ENCODE measurements at places on chromosomes 6 and 20.

DNA sequence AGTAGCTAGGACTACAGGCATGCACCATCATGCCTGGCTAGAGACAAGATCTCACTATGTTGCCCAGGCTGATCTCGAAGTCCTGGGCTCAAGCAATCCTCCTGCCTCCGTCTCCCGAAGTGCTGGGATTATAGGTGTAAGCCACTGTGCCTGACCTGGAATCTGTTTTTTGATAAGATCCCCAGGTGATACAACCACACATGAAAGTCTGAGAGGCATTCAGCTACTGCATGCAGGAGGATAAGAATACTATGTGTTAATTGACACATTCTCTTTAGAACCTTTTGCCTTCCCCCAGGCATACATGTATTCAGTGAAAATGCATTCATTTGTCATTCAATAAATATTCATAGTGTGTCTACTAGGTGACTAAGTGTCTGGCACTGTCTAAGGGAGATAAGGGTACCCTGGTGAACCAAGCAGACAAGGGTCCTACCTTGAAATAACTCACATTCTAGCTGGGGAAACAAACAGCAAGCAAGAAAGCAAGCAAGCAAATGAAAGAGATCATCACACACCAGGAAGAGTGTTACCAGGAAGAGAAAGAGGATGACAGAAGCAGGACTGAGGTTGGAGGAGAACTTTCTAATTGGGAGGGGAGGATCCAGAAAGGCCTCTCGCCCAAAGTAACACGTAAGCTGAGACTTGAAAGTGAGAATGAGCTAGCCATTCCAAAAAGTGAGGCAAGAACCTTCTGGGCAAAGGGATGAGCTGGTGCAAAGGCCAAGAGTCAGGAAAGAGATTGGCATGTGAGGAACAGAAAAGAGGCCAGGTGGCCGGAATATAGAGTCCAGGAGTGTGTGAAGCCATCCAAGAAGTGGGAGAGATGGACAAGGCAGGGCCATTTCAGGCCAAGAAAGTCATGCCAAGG lies 6.5 kb downstream of the GFOD1 start:
- no peaks in the 10 kb centered on the region for H3K27me3 ChIP-seq
- no peak for DNase-seq
- H3K4me1 ChIP-seq = peaks cover 68% of the 10 kb centered on the region

GRCh38 chr6:15623276-15624116 lies 39.3 kb downstream of the DTNBP1 start:
- peaks cover 4% of the 10 kb centered on the region for H3K36me3 ChIP-seq
- peak; percentile 38 for DNase-seq
- H3K4me3 ChIP-seq = no peak overlapping the region
- H3K27me3 ChIP-seq = no peaks in the 10 kb centered on the region
- H3K4me1 ChIP-seq = peaks cover 49% of the 10 kb centered on the region

- peak overlapping the region; percentile 1 for H3K27ac ChIP-seq
- peaks cover 7% of the 10 kb centered on the region for H3K36me3 ChIP-seq
- H3K4me1 ChIP-seq = peaks cover 27% of the 10 kb centered on the region
- no peaks in the 10 kb centered on the region for H3K27me3 ChIP-seq
- H3K4me3 ChIP-seq = no peak overlapping the region
Observed at GRCh38 chr6:71395731-71396409, 107.3 kb downstream of the OGFRL1 start.

- no peaks in the 10 kb centered on the region for H3K4me1 ChIP-seq
- H3K36me3 ChIP-seq = no peaks in the 10 kb centered on the region
- DNase-seq = no peak
Observed at GRCh38 chr6:11675601-11676000, 103.0 kb downstream of the ADTRP start.

- peaks cover 25% of the 10 kb centered on the region for H3K4me1 ChIP-seq
- DNase-seq = no peak
- H3K27ac ChIP-seq = no peak overlapping the region
- H3K27me3 ChIP-seq = no peaks in the 10 kb centered on the region
Observed at GRCh38 chr6:56682635-56683034, 39.9 kb upstream of the DST start.

GRCh38 chr20:50363479-50363878 lies 146.7 kb upstream of the PTPN1 start:
- H3K36me3 ChIP-seq = no peaks in the 10 kb centered on the region
- DNase-seq = no peak
- no peaks in the 10 kb centered on the region for H3K27me3 ChIP-seq

DNA sequence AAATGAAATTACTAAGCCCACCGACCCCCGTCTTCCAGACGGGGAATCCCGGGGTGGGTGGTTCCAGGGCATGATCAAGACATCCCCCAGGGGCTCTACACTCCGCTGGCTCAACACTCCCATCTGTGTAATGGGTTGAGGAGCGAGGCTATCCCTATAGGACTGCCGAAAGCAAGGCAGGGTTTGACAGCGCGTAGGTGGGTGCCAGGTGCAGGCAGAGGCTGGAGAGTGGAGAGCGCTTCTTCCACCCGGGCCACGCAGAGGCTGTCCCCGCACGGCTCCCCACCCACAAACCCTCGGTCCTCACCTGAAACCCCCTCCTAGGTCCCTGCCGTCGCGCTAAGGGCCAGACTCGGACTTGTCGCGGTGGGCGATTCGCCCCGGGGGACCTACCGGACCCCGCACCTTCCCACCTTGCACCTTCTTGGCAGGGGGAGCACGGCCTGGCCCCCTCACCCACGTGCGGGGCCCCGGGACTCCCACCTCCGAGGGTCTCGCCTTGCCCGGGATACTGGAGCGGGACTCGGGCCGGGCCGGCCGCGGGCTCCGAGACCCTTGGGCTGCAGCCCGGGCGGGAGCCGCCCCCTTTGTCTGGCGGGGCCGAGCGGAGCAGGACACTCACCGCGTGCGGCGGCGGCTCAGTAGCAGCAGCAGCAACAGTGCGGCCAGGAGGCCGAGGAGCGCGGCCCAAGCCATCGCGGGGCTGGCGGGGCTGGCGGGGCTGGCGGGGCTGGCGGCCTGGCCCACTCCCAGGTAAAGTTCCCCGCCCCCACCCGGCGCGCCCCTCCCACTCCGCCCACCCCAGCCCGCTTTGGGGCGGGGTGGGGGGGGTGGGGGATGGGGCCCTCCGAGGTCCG lies at the start of gene PTGIS:
Gene PTGIS, minus strand, starts transcription at position 717 of the 857 bp plus-strand sequence. Its CDS starts 21 bp downstream, at position 696.
- peak within 1 kb of the TSS; percentile 57 for H3K4me3 ChIP-seq
- peak within 1 kb of the TSS; percentile 86 for H3K27ac ChIP-seq
- DNase-seq = peak; percentile 25
- H3K4me1 ChIP-seq = peaks cover 23% of the 10 kb centered on the region
- no peaks in the 10 kb centered on the region for H3K36me3 ChIP-seq

GRCh38 chr6:118912646-118913045 lies 18.7 kb downstream of the ASF1A start:
- no peak overlapping the region for H3K4me3 ChIP-seq
- H3K27me3 ChIP-seq = no peaks in the 10 kb centered on the region
- H3K36me3 ChIP-seq = peaks cover 100% of the 10 kb centered on the region
- no peaks in the 10 kb centered on the region for H3K4me1 ChIP-seq
- no peak for DNase-seq
- H3K27ac ChIP-seq = no peak overlapping the region

DNA sequence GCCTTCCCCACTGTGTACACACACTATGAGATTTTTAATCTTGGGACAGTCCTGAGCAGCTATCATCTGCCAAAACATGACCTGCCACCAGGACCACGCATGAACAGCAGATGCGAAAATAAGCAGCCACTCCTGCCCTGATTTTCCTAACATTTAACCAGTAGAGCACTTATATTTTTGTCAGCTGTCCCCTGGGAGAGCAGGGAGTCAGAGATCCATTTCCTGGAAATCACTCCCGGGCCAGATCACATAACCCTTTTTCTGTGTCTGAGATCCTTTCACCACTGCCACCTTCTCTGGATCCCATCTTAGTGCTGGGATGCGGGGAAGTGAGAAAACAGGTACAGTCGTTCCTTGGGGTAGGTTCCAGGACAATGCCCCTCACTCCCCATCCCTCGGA lies 5.7 kb downstream of the SDCBP2 start:
- H3K4me3 ChIP-seq = no peak overlapping the region
- no peaks in the 10 kb centered on the region for H3K36me3 ChIP-seq
- peaks cover 58% of the 10 kb centered on the region for H3K4me1 ChIP-seq
- DNase-seq = no peak

- no peak overlapping the region for H3K4me3 ChIP-seq
- H3K27me3 ChIP-seq = no peaks in the 10 kb centered on the region
- DNase-seq = no peak
- H3K27ac ChIP-seq = no peak overlapping the region
- peaks cover 3% of the 10 kb centered on the region for H3K4me1 ChIP-seq
- peaks cover 17% of the 10 kb centered on the region for H3K36me3 ChIP-seq
Observed at GRCh38 chr20:63917811-63918210, 22.9 kb downstream of the DNAJC5 start.

DNA sequence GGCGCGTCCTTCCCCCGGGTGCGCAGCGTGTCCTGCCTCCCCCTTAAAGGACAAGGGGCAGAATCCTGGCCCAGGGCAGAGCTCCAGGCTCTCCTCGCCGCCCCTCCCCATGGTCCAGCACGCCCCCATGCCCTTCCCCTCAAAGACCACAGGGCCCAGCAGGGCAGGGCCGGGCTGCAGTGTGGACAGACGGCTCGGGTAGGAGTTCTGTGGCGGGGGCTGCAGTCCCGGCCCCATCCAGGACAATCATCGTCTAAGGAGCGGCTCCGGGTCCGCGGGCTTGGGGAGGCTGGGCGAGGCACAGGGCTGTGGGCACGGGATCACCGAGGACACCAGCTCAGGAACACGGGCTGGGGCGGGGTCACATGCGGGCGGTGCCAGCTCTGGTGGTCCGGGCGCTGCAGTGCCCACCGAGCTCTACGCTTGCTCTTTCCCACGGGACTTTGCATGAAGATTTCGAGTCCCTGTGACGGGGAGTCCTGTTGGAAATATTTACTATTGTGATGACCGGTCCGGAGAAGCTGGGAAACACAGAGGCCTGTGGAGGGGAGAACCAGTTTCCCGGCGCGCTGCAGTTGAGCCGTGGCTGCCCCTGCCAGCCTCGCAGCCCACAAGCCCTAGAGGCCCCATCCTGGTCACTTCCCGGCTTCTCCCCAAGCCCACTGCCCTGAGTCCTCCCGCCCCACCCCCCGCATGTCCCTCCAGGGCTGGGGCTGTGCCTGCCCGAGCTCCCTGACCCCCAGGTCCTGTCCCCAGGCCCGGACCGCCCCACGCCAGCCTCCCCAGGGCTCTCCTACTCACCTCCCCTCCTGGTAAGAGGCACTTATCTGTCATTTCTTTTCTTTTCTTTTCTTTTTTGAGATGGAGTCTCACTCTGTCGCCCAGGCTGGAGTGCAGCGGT lies 20.6 kb downstream of the SLC17A9 start:
- H3K27me3 ChIP-seq = peaks cover 76% of the 10 kb centered on the region
- H3K4me3 ChIP-seq = peak overlapping the region; percentile 19
- no peaks in the 10 kb centered on the region for H3K36me3 ChIP-seq
- H3K4me1 ChIP-seq = peaks cover 13% of the 10 kb centered on the region

- no peak for DNase-seq
- no peak overlapping the region for H3K4me3 ChIP-seq
- no peaks in the 10 kb centered on the region for H3K4me1 ChIP-seq
- H3K36me3 ChIP-seq = no peaks in the 10 kb centered on the region
Observed at GRCh38 chr20:48359692-48360341, 468.0 kb downstream of the PREX1 start.

DNA sequence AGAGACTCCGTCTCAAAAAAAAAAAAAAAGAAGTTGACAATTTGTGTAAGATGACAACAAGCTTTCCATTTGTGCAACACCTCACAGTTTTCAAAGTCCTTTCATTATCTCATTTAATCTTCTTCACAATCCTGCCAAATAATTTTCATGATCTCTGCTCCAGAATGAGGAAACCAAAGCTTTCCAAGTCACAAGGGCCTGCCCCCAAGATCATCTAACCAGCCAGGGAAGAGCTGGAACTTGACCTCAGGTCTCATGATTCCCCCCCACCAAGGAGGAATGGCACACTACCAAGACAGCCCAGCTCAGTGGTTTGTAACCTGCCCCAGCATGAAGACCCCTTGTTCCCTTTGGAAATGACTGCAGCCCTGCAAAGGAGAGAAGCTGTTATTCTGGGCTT lies 74.0 kb upstream of the PIM1 start:
- no peaks in the 10 kb centered on the region for H3K4me1 ChIP-seq
- no peak overlapping the region for H3K27ac ChIP-seq
- DNase-seq = no peak
- H3K36me3 ChIP-seq = no peaks in the 10 kb centered on the region

GRCh38 chr6:90811596-90812226 lies 224.8 kb upstream of the MAP3K7 start:
- no peaks in the 10 kb centered on the region for H3K27me3 ChIP-seq
- DNase-seq = no peak
- no peaks in the 10 kb centered on the region for H3K36me3 ChIP-seq

- no peaks in the 10 kb centered on the region for H3K27me3 ChIP-seq
- H3K4me1 ChIP-seq = peaks cover 13% of the 10 kb centered on the region
- no peak overlapping the region for H3K4me3 ChIP-seq
- H3K36me3 ChIP-seq = no peaks in the 10 kb centered on the region
Observed at GRCh38 chr6:156948277-156948676, 171.1 kb downstream of the ARID1B start.

DNA sequence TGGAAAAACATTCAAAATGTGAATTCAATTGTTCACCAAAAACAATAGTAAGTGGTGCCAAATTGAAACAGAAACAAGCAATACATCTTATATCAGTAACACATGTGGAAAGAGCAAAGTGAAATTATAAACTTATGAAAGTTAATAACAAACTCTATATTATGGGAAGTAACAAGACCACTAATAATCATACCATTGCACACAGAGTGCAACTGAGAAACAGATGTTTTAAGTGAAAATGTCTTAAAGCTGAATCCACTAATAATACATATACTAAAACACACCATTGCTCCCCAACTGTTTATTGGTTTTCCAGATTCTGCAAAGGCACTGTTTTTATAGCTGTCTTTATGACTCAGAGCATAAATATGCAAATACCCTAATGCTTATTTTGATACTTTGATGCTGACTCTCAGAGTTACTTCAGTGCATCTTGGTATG lies 292.3 kb downstream of the RFPL4B start:
- H3K27ac ChIP-seq = no peak overlapping the region
- DNase-seq = no peak
- H3K36me3 ChIP-seq = no peaks in the 10 kb centered on the region
- H3K4me1 ChIP-seq = no peaks in the 10 kb centered on the region
- no peaks in the 10 kb centered on the region for H3K27me3 ChIP-seq
- H3K4me3 ChIP-seq = no peak overlapping the region

GRCh38 chr20:19143890-19144289 lies 68.6 kb upstream of the SLC24A3 start:
- no peaks in the 10 kb centered on the region for H3K4me1 ChIP-seq
- no peak for DNase-seq
- H3K27ac ChIP-seq = no peak overlapping the region
- no peaks in the 10 kb centered on the region for H3K36me3 ChIP-seq

DNA sequence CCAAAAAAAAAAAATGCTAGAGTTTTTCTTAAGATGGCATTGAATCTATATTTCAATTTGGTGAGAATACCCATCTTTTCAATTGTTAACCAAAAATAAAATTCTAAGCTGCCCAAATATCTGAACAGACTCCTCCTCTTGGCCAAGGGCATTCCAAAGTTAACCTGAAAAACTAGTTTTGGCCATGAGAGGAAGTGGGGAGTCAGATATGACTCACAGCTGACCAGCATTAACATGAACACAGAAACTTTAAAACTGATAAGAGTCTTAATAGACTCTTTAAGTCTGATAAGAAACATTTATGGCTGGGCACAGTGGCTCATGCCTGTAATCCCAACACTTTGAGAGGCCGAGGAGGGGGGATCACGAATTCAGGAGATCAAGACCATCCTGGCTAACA lies 171.3 kb downstream of the FAXC start:
- no peaks in the 10 kb centered on the region for H3K4me1 ChIP-seq
- peak overlapping the region; percentile 48 for H3K27ac ChIP-seq
- H3K27me3 ChIP-seq = no peaks in the 10 kb centered on the region
- DNase-seq = no peak

- H3K27me3 ChIP-seq = no peaks in the 10 kb centered on the region
- H3K36me3 ChIP-seq = no peaks in the 10 kb centered on the region
- no peak overlapping the region for H3K4me3 ChIP-seq
- H3K27ac ChIP-seq = no peak overlapping the region
- no peak for DNase-seq
Observed at GRCh38 chr6:134347885-134348805, 30.2 kb upstream of the SGK1 start.

All from stomach (tissue), 19 donors.